Activated CD8-positive, alpha-beta memory T cell treated with anti-CD3 and anti-CD28 coated beads, Interleukin-2, amount 50 U/mL, for 48 hours (primary cell): ENCODE measurements at places on chromosomes 4 and X.

DNA sequence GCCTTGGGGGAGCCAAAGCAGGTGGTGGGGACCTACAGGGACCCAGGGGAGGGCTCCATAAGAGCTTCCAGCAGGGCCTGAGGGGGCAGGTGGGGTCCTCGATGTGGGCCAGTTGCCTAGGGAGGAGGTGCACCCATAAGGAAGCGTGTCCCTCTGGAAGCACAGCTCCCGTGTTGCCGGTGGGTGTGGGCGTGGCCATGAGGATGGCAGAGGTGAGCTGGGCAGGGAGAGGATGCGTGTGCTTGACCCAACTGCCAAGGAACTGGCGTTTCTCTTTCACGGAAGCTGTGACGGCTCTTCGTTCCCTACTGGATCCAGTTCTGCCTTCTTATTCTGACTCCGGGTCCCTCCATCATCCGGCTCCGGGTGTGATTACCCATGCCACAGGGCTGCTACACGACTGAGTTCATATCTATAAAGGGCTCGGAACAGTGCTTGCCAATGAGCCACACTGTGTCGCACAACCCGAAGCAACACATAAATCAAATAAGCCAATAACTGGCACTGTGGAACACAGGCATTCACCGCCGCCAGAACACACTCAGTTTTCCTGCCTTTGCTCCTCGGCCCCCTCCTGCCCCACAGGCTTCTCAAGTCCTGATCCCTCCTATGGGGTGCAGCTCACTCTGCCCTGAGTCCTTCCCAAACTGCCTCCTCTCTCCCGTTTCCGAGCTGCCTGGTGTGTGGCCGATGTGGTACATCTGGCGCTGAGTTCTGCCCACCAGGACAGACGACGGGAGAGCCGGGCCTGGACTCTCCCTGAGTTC lies 35.5 kb downstream of the RNF212 start:
- no peak for DNase-seq

DNA sequence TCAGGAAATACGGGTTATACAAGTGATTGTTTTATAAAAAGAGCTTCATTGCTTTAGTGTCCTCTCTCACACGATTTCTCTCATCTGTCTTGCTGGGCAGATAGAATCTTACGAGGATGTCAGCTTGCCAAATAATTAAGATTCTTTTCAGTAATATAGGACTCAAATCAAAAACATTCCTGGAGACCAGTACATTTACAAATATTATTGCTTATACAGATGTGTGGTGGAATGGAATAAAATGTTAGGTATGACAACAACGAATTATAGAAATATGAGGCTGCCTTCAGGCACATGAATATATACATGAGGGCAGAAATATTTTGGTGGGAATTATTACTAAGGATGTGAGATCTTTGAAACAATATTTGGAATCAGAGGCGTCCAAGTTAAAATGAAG lies 88.9 kb downstream of the GC start:
- no peak for DNase-seq

- DNase-seq = no peak
Measured at GRCh38 chr4:99185581-99185980, 33.5 kb downstream of the ADH6 start.

GRCh38 chrX:124462931-124463330 lies 116.6 kb downstream of the SH2D1A start:
- DNase-seq = no peak

DNA sequence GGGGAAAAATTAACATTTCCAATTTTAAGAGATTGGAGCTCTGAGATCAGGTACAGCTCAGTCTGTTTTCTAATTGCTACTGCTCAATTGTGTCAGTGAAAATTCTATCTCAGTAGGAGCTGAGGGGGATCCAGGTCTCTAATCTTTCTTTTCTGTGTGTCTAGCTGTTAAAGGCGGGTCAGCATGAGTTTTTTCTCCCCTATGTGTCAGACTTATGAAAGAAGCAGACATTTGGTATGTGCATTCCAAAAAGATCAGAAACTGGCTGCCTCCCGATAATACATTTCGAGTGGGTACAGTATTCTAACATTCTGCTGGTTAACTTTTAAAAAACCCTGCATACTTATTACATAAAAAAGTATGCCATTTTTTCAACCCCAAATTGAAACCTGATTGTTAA lies 72.4 kb downstream of the PCDH7 start:
- no peak for DNase-seq

- no peak for DNase-seq
Measured at GRCh38 chr4:56799161-56799759, 22.2 kb downstream of the SPINK2 start.

GRCh38 chr4:78379040-78379439 lies 172.5 kb upstream of the ANXA3 start:
- no peak for DNase-seq

DNA sequence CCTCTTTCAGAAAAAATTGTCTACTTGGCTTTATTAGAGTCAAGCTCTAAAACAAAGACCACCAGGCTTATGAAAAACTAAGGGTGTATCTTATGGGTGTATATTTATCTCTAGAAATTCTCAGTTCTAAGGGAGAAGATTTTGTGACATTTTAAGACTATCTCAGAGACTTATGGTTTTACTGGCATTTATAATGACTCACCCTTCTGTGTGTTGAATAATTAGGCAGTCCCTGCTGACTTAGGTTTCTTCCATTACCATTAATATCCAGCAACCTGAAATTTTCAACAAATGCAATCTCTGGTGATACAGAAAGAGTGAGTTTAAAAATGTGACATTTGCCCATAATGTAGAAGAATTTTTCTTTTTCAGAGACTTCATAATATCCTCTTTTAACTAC lies 1015.0 kb upstream of the AGA start:
- DNase-seq = no peak

DNA sequence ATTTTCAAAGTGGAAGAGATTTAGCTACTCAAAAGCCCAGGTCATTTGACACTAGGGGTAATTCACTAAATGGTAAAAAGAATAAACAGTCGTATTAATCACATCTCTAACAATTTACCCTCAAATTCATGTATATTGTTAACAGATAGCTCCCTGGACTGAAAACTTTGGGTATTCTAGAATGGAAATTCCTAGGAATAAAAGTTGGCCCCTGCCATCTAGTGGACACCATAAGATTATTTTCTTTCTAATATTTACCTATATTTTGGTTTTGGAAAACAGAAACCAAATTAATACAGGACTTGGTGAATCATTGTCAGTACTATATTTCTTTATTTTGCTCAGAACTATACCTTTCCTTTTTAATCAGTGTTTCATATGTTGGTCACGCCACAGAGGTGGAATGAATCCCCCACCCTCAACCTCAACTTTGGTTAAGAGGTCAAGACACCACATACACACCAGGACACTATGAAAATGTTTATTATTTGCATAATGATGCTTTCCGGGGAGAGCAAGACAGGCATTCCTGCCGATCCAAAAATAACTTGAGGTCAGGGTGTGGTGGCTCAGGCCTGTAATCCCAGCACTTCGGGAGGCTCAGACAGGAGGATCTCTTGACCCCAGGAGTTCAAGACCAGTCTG lies 96.2 kb upstream of the APOOL start:
- no peak for DNase-seq

GRCh38 chr4:34629451-34629850 lies 1614.9 kb downstream of the ARAP2 start:
- no peak for DNase-seq

GRCh38 chrX:153478746-153479145 lies 8.4 kb upstream of the HAUS7 start:
- DNase-seq = no peak

DNA sequence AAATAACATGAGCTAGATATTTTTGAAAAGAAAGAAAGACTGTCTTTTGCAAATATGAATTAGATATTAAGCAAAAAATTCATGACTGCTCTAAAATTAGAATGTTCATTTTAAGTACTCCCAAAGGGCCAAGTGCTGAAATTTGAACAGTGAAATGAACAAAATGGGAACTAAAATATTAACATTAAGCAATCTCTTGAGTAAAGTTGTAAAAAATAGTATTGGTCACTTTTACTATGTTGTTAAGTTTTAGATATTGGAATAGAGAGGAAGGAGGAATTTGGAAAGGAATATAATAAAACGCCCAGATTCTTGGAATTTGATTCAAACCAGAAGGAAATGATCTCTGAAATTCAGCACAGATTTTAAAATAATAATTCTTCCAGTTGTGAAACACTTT lies 125.9 kb upstream of the ANK2 start:
- no peak for DNase-seq

GRCh38 chr4:118682928-118683327 lies 2.3 kb upstream of the METTL14 start:
- DNase-seq = no peak

GRCh38 chr4:55543858-55544257 lies 2.9 kb downstream of the CLOCK start:
- no peak for DNase-seq

DNA sequence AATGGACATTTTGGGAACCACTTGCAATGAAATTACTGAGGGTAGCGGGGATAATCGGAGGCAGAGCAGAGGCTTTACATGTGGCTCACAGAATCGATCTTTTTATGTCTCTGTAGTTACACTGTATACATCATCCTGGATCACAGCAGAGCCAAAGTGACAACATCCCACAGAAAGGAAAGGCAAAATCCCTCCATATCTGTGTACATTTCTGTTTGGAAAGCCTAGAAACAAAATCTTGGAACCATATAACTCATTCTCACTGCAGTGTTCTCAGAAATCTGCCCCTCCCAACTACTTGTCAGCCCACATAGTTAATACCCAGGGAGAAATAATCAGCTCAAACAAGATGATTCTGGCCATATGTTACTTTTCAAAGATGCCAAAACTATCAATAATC lies 211.6 kb downstream of the DCLK2 start:
- DNase-seq = no peak

DNA sequence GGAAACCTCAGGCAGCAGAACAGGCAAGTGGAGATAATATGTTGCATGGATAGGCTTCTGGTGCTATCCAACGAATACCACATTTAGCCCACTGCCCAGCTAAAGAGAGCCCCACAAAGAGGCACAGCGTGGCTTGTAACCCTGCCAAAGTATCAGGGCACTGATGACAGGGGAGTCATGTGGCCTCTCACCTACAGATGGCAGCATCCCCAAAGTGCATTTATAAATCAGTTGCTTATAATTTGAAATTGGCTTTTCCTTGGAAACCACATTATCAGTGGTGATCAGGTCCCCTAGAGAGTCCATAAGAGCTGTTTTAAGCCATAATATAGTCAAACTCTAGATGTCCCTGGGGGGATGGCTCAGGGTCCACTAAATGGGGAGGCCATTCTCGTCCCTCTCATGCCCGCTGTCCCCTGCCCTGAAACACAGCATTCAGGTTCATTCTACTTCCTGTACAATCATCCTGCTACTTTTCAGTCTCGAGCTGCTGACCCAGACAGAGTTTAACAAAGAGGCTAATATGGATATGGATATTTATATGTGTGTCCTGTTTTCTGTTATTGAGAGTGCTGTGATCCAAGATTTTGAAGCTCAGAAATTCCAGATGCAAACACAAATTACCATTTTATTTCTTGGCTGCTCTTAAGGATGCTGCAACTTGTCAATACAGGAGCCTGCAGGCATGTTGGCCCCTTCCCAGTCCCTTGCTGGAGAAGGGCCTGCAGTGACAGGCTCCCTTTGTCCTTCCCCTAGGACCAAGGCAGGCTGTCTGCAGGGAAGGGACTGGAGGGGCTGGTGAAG lies 28.5 kb downstream of the SRPX start:
- no peak for DNase-seq

DNA sequence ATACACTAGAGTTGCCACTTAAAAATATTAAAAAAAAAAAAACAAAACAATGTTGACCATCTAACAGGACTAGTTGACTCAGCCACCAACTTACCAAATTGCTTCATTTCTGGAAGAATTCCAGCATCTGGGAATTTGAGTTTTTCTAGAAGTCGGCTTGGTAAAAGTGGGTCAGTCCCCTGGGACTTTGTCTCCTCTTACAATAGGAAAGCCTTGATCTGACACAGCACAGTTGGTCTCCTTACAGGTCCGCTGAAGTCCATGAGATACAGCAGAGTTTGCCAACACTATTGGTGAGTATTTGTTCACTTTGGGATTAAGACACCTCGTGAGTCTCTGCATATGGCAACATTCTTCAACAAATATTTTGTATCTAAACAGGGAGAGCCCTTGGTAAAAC lies 18.2 kb upstream of the DDIT4L start:
- no peak for DNase-seq

DNA sequence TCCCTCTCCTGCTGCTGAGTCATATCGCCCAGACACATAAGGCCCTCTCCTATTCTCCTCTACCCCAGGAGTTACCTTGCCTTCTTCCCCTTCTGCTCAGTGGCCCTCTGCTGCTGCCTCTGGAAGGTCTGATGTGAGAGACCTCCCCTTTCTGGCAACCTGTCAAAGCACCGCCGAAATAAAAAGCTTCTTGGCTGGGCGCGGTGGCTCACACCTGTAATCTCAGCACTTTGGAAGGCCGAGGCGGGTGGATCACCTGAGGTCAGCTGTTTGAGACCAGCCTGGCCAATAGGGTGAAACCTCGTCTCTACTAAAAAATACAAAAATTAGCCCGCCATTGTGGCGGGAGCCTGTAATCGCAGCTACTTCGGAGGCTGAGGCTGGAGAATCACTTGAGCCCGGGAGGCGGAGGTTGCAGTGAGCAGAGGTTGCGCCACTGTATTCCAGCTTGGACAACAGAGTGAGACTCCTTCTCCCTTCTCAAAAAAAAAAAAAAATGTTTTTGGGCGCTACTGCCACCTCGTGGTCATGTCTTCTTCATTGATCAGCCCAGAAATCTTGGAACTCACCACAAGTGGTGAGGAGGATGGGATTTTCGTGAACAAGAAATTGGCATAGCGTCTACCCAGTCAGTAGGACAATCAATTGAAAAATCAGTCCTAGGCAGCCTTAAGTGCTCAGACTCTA lies 8.6 kb upstream of the ZXDA start:
- DNase-seq = no peak

GRCh38 chr4:151811403-151811802 lies 50.6 kb upstream of the GATB start:
- DNase-seq = no peak

DNA sequence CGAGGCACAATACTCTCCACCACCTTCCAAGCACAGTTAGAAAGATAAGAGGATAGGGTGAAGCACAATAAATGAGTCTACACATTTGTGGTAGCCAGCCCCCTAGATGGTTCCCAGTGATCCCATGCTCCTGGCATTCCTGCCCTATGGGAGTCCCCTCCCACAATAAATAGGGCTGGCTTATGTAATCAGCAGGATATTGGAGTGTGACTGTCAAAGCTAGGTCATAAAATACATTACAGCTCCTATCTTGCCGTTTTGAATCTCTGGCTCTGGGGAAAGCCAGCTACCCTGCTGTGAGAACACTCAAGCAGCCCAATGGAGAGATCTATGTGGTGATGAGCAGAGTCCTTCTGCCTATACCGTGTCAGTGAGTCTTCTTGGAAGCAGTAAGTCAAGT lies 198.7 kb upstream of the NOCT start:
- no peak for DNase-seq

- DNase-seq = no peak
Measured at GRCh38 chr4:163090997-163091684, 75.5 kb downstream of the NAF1 start.

- DNase-seq = no peak
Measured at GRCh38 chrX:53244610-53245009, 19.6 kb upstream of the KDM5C start.
